ENCODE measurements at places on chromosomes 6 and 20. TPM values are rescaled to one million over a fixed set of nuclear protein-coding genes. Genes with fewer than 3 reads are reported as not detected.

FAM209A gene
- 0.30 TPM for polyA plus RNA-seq

PPP1R3G gene
- 1.4 TPM for polyA plus RNA-seq

SESN1 gene
- 23.3 TPM for polyA plus RNA-seq

NEURL2 gene
- 5.5 TPM for polyA plus RNA-seq

GFRA4 gene
- 0.13 TPM for polyA plus RNA-seq

PRICKLE4 gene
- polyA plus RNA-seq: 2.8 TPM

DNA sequence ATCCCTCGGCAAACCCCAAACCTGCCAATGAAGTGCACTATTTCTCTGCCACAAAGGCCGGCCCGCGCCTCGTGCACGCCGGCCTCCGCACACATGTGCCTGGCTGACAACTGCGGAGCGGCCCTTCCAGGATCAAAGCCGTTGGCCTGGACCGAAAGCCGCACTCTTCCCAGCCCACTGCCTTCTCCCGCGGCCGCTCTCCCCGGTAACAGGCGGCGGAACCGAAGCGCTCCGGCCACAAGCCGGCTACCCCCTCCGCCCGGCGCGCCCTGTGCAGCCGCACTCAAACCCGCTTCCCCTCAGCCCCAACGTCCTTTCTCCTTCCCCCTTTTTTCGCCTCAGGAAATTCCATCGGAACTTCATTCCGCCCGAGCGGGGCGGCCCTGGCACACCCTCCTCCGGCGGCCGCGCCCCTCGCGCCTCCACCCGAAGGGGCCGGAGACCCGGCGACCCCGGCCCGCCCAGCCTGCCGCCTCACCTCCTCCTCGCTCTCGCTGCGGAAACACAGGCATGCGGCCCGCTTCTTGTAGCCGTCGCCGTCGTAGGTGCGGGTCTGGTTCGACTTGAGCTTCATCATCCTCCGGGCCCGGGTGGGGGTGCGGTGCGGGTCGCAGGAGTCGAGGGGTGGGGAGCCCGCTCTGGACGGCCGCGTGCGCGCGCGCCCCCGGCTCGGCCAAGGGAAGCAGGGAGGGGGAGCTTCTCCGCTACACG is 528 bp downstream of the NUDT3 start:
- no peak for DNase-seq

DNA sequence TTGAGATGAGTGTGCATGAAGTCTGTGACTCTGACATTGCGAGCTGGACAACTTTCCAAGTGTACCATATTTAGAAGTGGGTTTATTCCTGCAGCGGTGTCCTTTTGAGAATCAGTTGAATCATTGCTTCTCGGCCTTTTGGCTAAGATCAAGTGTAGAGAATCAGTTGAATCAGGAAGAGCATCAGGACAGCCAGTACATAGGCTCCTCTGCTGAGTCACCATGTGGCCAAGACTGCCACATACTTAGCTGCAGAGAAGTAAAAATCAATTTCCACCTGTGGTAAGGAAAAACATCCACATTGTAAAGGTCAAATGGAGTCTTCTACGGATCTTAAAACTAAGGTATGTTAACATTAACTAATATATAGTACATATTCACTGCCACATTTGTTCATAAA is 428.4 kb upstream of the MARCKS start:
- no peak for DNase-seq

GRCh38 chr6:129701721-129702455 is 8.1 kb downstream of the ARHGAP18 start:
- no peak for DNase-seq

DNA sequence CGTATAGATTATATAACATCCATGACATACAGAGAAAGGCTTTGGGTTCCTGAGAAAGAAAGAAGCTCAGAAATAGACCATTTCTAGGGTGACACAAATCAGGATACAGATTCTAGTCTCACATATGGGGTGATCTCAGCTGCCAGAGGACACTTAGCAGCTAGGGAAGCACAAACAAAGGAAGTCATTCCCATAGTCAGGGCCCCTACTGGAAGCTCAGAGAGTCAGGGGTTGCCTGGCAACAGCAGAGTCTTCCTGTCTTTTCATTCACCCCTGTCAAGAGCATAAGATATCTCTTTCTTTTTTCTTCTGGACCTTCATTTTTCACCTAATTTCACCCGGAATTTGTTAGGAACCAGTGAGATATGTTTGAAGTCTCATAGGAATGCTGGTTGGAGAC is 81.9 kb upstream of the IYD start:
- DNase-seq: no peak

GRCh38 chr6:137707590-137708360 is 159.3 kb upstream of the TNFAIP3 start:
- peak; percentile 39 for DNase-seq

GRCh38 chr20:35578469-35578868 is 36.6 kb downstream of the ERGIC3 start:
- DNase-seq: no peak

- DNase-seq: no peak
Measured at GRCh38 chr20:58173930-58174707, 54.3 kb downstream of the ANKRD60 start.

DNA sequence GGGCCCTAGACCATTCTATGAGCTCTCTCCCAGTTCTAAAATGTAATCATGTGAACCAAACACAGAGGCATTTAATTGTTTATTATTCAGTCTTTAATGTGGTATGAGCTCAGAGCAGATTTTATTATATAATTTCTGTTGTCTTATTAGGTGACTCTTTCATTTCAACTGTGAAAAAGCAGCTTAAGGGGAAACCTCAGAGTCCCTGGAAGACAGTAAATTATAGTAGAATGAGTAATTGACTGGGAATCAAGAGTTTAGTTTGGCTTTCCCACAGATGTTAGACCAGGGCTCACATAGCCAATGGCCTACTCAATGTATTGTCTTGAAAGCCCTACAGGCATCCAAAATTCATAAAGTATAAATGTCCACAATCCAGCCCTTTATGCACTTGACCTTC is 390.4 kb upstream of the SLC35B3 start:
- DNase-seq: no peak

DNA sequence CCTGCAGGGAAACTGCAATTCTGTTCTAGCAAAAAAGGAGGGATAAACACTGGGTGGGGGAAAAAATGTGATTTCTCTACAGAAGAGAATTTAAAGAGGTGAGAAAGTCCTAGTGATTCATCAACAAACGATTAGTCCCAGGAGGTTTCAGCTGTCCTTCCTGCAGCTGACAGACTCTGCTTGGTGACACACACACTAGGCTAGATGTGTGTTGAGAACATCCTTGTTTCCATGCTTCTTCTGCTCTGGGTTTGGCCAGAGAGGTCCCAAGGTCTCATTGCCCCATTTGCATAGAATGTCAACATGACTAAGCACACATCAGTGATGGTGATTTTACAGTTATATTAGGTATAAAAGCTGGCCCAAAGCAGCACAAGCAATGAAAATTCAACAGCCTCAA is 258.3 kb downstream of the NFATC2 start:
- no peak for DNase-seq

- DNase-seq: no peak
Measured at GRCh38 chr6:106273087-106273486, 52.5 kb downstream of the ATG5 start.

DNA sequence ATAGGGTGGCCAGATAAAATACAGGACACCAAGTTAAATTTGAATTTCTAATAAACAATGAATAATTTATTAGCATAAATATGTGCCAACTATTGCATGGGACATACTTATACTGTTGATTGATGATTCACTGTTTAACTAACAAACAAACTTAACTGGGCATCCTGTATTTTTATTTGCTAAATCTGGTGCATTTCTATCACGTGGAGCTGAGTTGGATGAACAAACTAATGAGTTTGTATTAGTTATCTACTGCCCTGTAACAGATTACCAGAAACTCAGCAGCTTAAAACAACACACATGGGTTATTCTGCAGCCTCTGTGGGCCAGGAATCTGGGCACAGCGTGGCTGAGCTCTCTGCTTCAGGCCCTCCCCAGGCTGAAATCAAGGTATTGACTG is 28.2 kb upstream of the PMEPA1 start:
- DNase-seq: no peak

DNA sequence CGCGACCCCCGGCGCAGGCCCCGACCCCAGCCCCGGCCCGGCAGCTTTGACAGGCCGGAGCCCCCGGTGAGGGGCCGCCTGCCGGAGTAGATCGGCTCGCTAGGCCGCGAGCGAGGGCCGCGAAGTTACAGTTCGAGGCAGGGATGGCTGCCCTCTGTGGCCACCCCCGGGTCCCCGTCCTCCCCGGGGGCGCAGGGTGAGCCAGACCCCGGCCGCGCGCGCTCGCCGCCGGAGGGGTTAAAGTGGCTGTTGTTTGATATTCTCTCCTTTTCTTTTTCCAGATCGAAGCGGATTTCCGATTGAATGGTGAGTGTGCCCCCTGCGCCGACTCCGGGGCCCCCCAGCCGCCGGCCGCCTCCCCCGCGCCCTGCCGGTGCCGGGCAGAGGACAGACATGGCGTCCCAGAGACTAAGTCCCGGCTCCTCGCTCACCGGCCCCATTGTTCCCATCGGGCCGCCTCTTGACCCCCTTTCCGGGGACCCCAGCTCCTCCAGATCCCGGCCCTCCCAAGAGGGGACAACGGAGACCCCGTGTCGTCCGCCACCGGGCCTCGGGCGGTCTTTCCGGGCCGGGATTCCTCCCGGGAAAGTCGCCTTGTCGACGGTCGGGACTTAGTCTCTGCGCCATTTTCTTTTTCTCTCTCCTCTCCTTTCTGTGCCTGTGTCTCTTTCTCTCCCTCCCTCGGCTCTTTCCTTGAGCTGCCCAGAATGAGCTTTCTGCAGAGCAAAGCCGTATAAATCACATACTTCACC is 704 bp downstream of the TOP1 start:
- no peak for DNase-seq

DNA sequence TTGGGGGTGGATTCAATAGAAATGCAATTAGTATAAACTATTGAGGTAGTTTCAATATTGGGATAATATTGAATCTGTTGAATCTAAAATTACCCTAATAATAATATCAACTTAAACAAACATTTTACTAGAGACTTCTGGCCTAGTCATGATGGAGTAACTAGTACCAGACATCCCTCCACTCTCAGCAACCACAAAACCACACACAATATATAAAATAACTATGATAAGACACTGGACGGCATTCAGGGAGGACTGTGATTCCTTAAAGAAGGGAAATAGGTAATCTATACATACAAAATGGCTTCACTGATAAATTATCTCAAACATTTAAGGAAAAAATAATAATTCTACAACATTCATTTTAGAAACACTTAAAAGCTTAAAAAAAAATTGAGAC is 38.9 kb upstream of the TMEM14A start:
- no peak for DNase-seq

- DNase-seq: no peak
Measured at GRCh38 chr6:168517742-168518347, 76.9 kb downstream of the SMOC2 start.
